ENCODE measurements at places on chromosomes 11 and 22.

- DNase-seq, result no peak
Measured at GRCh38 chr11:65310215-65310614, 4.5 kb upstream of the CDC42EP2 start.

- DNase-seq, result no peak
Measured at GRCh38 chr11:41486424-41486823, 27.0 kb upstream of the LRRC4C start.

GRCh38 chr11:9633679-9634078 is 30.2 kb upstream of the SWAP70 start:
- DNase-seq, result no peak

GRCh38 chr11:68998390-68998911 is 14.6 kb downstream of the MRGPRF start:
- no peak for DNase-seq

GRCh38 chr22:50009251-50009650 is 3.3 kb downstream of the IL17REL start:
- no peak for DNase-seq

DNA sequence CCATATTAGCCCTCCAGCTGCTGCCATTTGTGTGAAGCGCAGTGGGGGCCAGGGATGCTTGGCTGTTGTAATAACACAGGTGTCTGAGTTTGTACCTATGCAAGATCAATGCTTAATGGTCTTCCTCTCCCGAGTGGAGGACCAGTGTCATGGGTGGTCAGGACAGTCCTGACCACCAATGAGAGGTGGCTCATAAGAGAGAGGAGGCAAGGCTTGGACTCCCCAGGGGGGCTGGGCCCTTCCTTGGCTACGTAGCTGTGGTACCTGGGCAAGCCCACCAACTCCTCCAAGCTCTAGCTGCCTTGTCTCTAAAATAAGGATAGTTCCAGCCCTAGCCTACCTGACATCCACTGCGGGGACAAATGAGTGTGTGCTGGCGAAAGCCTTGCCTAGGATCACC is 79.2 kb downstream of the OSBP2 start:
- DNase-seq, result no peak
